ENCODE measurements at places on chromosomes 5 and 9.

GRCh38 chr5:101838435-101838834 lies 457.6 kb downstream of the SLCO4C1 start:
- no peak for DNase-seq

DNA sequence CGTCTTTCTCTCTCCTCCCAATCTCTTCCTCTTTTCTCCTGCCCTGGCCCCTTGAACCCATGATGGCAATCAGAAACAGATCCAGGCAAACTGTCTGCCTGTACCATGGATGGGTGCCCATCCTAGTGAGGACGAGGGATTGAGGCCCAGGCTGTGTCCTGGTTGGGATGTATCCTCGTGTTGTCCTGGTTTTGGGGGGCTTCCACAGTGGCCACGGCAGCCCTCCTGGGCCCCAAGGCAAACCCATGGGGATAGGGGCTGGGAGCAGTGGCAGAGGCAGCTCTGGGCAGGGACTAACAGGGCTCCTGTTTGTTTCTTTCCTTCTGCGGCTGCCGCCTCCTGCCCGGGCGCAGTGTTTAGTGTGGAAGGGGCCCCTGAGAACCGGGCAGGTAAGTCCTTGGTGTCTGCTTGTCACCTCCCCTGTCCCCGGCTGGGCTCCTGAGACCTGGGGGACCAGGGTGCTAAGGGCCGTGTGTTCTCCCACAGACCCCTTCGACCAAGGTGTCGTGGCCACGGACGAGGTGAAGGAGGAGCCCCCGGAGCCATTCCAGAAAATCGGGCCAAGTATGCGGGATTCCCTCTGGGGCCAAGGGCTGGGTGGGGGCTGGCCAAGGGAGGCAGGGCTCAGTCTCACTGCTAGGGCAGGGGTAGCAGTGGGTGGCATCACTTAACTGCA lies 70.0 kb downstream of the AMBP start:
- no peak for DNase-seq

- DNase-seq = no peak
Observed at GRCh38 chr9:111843971-111844370, 49.2 kb upstream of the SHOC1 start.

- peak; percentile 24 for DNase-seq
Observed at GRCh38 chr5:5364932-5365331, 57.5 kb upstream of the ICE1 start.

DNA sequence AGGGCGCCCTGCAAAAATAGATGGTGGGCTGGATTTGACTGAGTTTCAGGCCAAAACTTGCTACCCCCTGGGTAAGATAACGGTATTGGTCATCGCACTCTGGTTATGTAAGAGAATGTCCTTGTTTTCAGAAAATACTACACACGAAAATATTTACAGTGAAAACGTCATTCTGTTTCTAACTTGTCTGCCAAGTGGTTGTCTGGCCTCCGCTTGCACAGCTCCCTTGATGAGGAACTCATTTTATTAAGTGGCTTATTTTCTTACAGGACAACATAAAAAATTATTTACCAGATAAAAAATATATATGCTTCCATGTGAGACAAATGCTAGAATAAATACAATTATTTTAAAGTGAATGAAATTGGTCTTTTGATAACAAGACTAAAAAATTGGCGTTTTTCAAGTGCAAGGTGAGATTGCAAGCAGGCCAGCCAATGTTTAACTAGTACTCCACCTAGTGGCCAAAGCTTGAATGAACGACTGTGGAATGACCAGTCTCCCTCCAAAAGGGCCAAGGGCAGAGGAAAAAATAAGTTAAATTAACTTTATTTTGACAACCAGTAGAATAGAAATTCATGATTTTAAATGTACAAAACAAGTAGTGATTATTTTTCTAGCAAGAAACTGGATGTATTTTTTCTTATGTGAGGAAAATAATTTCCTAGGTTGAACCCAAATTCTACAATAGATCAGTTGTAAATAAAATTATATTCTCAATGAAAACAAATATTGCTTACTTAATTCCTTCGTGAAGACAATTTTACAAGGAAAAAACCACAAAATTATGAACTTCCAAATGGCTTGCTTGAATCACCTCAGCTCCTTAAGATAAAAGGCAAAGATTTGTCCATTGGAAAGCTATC lies 93.2 kb downstream of the ZFAND5 start:
- peak; percentile 59 for DNase-seq

- no peak for DNase-seq
Observed at GRCh38 chr5:179177711-179178575, 117.8 kb downstream of the ZNF354C start.

DNA sequence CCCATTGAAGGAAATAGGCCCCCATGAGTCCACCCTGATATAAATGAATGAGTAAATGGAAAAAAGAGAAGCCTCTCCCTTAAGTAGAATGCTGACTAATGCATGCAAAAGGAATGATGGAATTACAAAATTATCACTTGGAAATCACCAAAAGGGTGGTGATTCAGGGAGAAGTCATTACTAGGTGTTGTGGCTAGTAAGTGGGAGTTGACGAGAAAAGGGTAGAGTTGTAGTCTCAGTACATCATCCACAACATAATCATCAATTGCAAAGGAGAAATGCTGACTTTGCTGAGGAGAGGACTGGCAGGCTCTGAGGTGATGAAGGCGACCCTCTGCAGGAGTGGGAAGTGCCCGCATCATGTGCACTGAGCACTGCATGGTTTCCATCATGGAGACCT lies 201.5 kb upstream of the S1PR3 start:
- DNase-seq = no peak

Measured in GM20000 (cell line).